ENCODE measurements at places on chromosomes 7 and 10.

DNA sequence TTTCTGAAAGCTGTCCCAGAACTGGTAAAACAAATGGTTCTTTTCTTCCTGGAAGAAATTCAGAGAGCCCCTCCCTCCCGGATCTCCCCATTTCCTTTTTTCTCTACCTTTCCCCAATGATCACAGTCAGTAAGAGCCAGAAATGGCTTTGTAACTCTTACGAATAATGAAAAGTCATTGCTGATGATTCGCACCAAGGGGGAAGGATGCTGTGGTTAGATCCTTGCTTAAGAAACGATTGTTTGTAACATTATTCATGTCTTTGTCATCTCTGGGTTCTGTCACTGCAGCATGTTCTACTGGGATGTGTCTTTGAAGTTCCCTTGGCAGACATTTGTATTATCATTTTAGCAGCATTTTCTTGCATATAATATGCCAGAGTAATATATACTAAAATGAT lies 138.9 kb downstream of the CACNB2 start:
- no peak for DNase-seq

DNA sequence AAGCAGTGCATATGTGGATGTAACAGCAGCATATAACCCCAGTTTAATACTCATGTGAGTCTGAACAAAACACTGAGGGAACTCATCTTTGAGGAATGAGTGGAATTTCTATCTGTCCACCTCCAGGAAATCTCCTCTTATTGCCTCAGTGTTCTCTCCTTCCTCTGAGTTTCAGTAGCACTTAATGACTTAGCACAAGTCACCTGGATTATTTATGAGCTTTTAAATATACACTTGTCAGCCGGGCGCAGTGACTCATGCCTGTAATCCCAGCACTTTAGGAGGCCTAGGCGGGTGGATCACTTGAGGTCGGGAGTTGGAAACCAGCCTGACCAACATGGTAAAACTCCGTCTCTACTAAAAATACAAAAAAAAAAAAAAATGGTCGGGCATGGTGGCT lies 4.3 kb downstream of the LRRC20 start:
- no peak for DNase-seq

DNA sequence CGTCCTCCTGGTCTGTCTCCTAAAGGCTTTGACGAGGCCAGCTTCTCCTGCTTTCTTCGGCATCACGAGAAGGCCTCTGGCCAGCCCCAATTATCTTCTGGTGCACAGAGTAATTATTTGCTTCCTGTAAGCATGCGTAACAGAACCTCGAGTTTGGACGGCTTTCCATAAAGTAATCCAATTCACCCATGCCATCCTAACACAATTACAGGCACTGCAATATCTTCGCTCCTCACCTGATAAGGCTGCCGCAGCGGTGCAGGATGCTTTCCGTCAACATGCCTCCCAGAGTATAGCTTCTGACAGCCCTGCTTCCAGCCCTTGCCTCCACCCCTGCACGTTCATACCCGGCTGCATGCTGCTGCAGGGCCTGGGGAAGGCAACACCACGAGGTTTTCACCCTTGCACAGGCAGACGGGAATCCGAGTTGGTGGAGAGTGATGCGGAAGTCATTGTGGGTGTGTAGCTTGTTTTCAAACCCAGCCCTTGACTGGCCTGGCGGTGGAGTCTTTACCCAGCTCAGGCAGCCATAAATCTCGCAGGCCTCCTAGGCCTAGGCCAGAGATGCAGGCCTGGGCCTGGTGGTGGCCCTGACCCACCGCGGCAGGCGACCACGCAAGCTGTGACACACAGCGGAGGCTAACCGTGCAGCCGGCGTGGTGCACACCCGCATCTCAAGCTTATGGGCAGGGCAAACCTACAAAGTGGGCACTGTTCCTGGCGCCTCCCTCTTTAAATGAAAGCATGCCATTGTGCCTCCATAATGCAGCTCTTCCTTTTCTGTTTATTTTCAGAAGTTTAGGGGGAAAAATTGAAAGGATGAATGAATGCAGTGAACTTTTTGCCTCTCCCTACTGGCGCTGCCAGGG lies 12.7 kb downstream of the EBF3 start:
- DNase-seq = no peak

- no peak for DNase-seq
Observed at GRCh38 chr10:26863351-26864076, 2.8 kb upstream of the ABI1 start.

- DNase-seq = no peak
Observed at GRCh38 chr7:118311121-118311836, 86.8 kb downstream of the ANKRD7 start.
